ENCODE measurements at places on chromosomes 7 and 10.

- no peak for DNase-seq
These were observed 333.8 kb downstream of the ABCA13 start for GRCh38 chr7:48505051-48505450.

DNA sequence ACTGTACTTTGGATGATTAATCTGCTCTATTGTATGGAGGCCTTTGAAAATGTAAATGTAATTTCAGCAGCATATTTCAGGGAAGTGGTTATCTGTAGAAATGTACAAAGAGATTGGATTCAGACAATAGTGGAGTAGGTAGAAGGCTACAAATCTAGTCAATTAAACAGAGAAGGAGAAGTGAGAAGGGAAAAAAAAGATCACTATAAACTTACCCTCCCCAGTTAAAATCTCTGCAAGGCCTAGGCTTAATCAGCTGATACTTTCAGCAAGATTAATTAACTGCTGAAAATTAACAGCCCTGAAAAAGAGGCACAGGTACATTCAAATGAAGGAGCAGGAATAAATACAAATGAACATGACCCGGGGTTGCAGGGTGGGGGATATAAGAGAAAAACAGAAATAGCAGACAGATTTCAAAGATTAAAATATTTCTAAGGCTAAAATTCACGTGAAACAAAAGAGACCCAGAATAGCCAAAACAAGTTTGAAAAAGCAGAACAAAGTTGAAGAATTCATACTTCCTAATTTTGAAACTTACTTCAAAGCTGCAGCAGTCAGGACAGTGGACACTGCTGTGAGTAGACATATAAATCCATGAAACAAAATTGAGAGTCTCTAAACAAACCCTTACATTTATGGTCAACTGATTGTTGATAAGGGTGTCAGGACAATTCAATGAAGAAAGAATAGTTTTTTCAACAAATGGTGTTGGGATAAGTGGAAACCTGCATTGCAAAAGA lies 96.0 kb downstream of the NRCAM start:
- no peak for DNase-seq

- no peak for DNase-seq
These were observed 411.9 kb downstream of the GRM8 start for GRCh38 chr7:126840869-126841268.

DNA sequence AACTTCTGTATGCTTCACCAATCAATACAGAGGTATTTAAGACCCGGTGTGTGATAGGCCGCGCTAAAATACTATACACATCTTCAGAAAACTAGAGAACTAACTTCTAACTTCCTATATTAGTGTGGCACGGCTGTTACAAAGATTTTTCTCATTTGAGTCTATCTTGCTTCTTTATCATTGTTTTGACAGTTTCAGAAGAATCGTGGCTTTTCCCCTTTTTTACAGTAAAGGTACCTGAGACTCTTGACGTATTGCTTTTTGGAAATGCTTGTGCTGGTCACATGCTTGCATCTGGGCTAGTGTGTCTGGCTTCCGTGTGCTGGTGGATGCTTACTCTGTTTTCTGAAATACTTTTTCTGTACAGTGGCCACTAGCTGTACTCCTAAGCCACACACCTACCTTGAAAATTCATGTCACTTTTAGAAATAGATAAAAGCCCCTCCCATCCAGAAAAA lies 12.7 kb downstream of the IKZF1 start:
- peak; percentile 52 for DNase-seq

- no peak for DNase-seq
These were observed 69.6 kb downstream of the SHOC2 start for GRCh38 chr10:110989016-110989415.

- no peak for DNase-seq
These were observed 72.1 kb upstream of the NRP1 start for GRCh38 chr10:33406596-33406995.

- no peak for DNase-seq
These were observed 3.2 kb downstream of the GNB2 start for GRCh38 chr7:100676501-100677306.

- DNase-seq = no peak
These were observed 138.1 kb upstream of the ZNF92 start for GRCh38 chr7:65235586-65235985.

- DNase-seq = no peak
These were observed 325.5 kb downstream of the LHFPL3 start for GRCh38 chr7:104653825-104654401.

GRCh38 chr10:73287441-73287840 lies 35.0 kb upstream of the MRPS16 start:
- DNase-seq = no peak

DNA sequence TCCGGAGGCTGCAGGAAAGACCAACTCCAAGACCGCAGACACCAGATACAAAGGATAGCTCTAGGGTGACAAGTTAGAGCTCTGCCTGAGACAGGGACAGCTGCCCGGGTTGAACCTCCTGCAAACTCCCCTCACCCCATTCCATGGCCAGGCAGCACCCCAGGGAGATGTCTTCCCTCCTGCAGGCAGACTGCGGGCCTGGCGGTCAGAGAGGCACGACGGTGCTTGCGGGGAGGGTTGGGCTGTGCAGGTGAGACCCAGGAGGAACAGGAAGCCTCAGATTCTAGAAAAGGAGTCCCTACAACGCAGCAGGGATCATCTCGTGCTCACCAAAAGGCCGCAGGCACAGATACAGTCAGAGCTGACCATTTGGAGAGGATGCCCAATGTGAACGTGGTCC lies 34.6 kb downstream of the CARD11 start:
- no peak for DNase-seq

GRCh38 chr10:114220281-114220680 lies 18.8 kb upstream of the VWA2 start:
- no peak for DNase-seq

DNA sequence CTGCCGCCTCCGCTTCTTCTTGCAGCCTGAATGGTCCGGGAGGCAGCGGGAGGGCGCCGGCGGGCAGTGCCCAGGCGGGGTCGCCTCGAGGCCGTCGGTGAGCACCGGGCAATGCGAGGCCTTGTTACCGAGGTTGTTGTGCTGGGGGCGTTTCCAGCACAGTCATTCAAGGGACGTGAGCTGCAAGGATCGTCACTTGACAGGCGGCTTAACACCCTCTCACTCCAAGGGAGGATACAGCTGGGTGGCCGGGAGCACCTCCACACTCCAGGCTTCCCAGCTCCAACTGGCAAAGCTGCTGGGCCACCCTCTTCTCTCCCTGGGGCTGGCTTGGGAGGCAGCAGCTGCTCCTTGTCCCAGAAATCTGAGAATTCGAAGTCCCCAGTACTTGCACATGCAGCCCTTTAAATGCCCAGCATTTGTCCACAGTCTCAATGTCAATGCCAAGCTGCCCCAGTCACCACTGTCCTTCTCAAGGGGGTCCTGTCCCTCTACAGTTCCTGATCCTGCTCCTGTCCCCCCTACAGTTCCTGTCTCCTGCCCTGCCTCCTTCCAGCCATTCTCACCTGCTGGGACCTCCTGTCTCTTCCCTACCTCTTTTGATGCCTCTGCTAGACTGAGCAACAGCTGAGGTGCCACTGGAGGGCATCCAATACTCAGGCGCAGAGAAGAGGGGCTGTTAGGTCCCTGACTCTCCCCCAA lies 4.4 kb upstream of the HOXA11 start:
- no peak for DNase-seq

GRCh38 chr7:105920766-105921165 lies 42.3 kb upstream of the CDHR3 start:
- no peak for DNase-seq

DNA sequence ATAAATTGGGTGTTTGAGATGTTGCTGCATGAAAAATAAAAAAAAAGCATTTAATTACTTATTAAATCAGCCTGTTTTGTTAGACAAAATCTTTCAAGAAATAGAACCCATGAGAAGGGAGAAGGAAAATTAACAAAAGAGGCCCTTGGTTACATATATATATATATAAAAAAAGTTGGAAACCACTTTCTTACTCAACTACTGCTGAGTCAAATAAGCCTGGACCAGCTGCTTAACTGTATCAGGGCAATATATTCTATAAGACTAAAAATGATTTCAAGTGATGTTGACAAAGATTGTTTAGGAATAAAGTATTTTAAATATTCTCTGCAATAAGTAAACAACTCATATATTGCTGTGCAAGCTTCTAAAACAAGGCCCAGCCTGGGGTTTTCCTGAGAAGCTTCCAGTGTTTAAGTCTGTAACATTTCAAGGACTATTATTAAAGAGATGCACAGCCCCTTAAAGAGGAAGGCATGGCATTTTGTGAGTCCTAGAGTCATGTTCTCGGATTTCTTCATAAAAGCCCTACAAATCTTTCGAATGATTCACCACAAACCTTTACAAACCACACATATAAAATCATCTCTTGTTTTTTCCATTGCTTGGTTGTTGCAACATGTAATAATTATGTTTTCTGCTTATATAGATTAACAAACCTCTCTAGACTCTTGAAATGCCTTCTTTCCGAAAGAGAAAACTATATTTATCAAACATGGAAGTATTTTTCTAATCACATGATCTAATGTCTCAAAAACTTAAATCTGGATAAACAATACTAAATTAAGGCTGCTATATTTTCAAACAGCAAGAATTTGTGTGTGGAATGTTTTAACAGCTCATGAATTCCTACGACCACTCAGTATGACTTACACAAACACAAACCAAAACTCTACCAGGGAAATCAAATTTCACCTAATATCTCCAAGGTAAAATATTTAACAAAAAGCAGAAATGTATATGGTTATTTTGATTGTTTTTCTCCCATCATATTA lies 14.3 kb downstream of the JAZF1 start:
- DNase-seq = no peak

DNA sequence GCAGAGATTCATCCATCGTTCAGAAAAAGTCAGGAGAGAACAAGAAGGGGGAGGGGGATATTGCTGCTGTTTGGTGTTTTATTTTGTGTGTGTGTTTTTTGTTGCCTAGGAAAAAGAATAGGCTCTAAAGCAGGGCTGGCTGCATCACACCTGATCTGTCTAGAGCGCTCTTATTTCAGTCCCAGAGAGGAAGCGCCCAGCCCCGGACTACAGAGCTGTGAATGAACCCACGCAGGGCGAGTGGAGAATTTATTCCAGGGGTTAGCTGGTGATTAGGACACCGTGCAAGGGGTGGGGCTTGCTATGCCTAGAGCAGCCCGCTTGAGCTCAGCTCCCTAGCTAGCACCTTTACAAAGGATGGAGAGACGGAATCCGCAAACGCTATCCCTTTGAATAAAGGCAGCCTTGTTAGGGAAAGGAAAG lies 621 bp upstream of the FAM13C start:
- DNase-seq = no peak

- no peak for DNase-seq
These were observed 137.5 kb upstream of the LRRTM3 start for GRCh38 chr10:66788178-66788987.

DNA sequence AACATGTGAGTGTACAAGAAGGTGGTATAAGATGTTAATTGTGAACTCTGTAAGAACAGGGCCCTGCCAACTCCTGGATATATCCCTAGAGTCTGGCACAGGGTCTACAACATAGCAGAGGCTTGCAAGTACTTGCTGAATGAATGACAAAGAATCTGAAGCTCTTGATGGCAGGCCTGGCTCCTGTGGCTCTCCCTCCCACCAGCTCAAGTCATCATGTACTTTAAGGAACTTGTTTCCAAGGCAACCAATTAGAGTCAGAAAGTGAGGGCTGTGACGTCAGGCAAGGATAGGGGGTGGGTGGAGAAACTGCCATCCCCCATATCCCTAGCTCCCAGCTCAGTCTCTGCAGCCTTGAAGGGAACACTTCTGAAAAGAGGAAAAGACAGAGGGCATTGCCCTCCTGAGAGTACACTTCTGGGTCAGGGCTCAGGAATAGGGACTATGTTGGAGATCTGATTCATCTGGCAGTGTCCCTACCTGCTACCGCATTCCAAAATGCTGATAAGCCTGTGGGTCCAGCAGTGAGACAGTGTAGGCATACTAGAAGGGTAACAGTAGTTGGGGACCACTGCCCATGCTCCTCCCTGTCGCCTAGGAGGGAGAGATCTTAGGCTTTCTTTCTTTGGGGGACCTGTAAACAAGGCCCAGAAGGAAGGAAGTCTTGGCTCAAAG lies 34.6 kb upstream of the BTRC start:
- DNase-seq = no peak

DNA sequence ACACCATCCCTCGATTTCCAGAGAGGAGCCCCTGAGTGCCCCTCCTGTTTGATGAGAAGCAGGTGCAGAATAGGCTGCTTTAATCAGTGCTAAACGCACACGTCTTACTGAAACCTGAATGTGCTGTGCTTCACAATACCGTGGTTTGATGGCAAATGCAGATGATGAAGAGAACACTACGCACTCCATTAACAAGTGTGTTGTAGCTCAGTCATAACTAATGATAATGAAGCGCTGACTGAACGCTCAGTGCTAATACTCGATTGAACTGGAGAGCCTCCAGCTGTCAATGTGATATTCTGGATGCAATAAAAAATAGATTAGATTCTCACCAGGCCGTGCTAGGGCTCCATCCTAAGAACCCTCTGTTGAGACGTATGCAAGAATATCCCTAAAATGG lies 279.7 kb upstream of the PLPP4 start:
- no peak for DNase-seq

- DNase-seq = no peak
These were observed 479.1 kb upstream of the FOXK1 start for GRCh38 chr7:4202954-4203353.

GRCh38 chr7:82017334-82017943 lies 247.6 kb upstream of the HGF start:
- no peak for DNase-seq

GRCh38 chr7:98866765-98867164 lies 3.0 kb downstream of the TMEM130 start:
- DNase-seq = no peak

- DNase-seq = no peak
These were observed 30.3 kb upstream of the SLC26A4 start for GRCh38 chr7:107630342-107630741.

DNA sequence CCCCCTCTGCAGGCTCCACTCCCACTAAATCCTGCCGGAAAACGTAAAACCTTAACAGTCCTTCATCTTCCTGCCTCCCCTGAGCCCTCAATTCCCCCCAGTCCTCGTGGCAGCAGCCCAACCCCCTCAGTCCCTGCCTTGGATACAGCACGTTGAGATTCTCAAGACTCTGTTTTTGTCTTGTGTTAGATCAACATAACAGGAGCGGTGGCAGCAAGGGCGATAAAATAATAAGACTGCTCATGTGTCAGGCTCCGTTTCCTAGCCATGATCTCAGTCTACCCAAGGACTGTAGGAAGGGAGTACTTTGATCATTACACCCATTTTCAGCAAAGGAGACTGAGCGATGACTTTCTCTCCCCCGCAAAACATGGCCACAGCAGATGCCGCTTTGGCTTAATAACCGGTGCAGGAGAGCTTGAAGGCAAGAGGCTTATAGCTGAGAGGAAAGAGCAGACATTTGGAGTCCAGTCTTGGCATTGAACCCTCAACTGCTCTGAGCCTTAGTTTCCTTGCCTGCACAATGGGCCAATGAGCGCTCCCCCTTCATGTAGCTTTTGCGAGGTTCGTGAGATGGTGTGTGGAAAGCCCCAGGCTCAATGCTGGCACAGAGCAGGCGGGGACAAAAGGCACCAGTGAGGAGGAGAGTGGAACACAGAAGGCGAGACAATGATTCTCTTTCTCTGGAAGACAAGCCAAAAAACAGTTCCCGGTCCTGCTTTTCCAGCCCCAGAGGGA lies 42.1 kb upstream of the PCBD1 start:
- no peak for DNase-seq
